Heart left ventricle (tissue), 16 donors: ENCODE measurements at places on chromosomes 1 and 21. TPM values are rescaled to one million over a fixed set of nuclear protein-coding genes. Genes with fewer than 3 reads are reported as not detected.

DNA sequence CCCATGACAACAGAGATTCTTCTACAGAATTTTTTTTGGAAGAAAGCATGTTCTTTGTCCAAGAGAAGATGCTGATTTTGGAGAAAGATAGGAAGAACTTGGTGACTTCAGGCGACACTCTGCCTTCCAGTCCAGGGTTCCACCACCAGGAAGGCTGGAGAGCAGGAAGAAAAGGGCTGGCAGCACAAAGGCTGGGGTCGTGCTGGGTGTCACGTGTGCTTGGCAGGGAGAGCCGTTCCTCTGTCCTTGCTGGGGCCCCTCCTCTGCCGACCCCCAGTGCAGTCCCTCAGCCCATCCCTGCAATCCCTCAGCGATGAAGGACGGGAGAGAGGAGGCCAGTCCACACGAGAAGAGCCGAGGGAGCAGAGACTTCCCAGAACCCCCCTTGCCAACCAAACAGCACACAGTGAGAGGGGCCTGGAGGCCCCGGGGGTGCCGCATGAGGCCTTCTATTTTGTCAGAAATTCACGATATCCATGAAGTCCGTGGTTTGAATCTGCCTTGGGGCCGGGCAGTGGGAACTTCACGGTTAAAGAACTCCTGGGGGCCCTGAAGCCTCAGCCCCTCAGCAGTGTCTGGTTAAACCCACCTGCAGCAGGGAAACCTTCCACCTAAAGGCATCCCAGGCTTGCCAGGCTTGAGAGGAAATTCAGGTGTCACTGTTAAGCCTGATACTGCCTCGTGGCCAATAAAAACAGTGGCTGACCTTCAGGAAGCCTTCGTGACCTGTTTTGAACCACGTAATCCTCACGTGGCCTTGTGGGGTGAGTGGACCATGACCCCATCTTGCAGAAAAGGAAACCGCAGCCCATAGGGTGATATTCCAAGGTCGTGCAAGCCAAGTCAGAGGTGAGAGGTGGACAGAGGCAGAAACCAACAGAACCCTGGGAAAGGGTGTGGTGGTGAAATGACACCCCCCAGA lies 3.4 kb downstream of the KRTAP10-12 start:
- DNase-seq: no peak

DNA sequence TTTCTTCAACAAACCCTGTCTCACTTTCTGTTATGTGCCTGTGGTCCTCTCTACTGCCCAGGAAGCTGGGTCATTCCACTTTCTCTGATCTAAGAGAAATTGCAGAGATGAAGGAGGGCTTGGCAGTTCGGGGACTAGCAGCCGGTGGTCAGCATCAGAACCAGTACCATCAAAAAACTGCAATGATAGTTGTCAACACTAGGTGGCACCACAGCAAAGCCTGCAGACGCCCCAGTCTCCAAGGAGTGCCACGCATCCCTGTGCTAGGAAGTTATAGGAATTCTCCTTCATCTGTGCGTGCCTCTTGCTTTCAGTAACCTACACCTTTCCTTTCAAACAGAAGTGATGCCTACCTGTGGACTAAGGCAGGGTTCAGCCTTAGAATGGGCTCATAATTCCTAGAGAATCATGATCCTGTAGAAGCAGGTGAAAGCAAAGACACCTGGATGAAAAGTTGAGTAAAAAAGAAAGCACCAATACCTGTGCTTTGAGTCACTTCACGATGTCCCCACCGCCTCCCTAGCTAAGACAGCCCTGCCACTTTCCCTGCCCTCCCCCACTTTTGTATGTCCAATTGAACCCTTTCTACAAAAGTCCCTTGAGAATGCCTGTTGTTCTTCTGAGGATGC lies 129.2 kb downstream of the ADAMTS1 start:
- DNase-seq: no peak

GRCh38 chr1:243421784-243422183 lies 165.9 kb downstream of the SDCCAG8 start:
- DNase-seq: no peak

DNA sequence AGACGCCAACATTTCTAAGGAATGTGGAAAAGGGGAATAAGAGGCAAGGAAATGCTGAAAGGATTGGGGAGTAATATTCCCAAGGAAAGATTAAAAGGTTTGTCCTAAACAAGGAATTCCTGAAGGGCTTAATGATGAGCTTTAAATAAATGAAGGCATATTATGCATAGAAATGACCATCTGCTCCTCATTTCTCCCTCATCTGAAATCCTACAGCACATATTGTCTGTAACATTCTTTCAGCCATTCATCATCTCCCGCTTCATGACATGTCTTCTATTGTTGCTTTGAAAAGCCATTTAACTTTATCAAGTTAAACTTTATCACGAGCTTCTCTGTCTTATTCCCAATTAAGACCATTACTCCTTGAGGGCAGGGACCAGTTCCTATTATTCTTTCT lies 608.7 kb upstream of the PLXNA2 start:
- no peak for DNase-seq

DNA sequence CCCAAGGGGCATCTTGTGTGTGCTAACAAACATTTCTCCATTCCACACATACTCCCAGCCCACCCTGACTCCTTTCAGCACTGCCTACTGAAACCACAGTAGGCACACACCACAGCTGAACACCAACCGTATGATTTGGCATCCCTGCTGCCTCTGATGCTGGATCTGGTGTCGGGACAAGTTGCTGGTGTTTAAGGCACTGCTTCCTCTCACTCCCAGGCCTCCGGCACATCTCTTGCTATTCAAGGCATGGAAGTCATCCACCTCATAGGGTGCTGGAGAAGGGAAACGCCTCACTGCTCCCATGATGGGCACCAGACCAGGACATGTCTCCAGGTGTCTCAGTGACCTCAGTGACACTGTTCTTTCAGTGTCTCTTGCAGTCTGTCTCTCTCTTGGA lies 2.4 kb upstream of the ITLN2 start:
- DNase-seq: no peak

DNA sequence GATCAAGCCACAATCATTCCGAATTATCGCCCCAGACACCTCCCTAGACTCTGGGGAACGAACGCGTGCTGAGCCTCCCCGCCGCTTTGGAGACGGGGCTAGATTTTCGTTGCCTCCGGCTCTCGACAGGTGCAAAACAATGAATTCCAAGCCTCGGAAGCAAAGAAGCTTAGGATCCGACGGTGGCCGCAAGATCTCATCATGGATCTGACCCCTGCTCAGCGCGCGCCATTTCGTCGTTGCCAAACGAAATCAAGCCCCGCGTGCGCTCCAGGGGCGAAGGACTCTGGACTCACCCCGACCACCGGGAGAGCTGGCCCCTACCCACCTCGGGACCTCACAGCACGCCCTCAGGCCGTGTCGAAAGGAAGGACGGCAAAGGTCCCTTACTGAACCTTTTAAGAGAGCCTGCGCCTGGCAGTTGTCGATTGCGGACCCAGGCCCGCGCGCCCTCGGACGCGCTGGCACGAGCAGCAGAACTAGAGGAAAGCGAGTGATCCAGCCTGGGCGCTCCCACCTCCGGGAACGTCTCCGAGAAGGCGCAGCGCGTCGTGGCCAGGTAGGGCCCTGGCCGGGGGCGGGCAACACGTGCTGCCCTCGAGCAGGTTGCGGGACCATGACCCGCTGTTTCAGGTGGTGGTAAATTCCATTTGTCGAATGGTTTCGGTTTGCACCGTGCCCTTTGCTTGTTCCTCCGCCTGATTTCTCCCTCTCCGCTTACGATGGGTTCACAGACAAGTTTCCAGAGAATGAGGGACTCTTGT lies 1.6 kb upstream of the RUNX3 start:
- DNase-seq: no peak

GRCh38 chr1:160625725-160626498 lies 20.9 kb downstream of the SLAMF1 start:
- DNase-seq: no peak

- no peak for DNase-seq
Observed at GRCh38 chr1:209109001-209109785, 474.3 kb upstream of the CAMK1G start.

Gene CACHD1
- polyA plus RNA-seq: 0.91 TPM

Gene C1orf141
- polyA plus RNA-seq: not detected

Gene LENEP
- not detected for polyA plus RNA-seq

Gene HSD3B1
- polyA plus RNA-seq: not detected

Gene CLCNKB
- polyA plus RNA-seq: 1.5 TPM

Gene SUSD4
- polyA plus RNA-seq: 5.0 TPM

Gene NHLH1
- polyA plus RNA-seq: not detected

Gene GBP4
- polyA plus RNA-seq: 10.4 TPM

Gene CFHR3
- polyA plus RNA-seq: 0.15 TPM
